ENCODE measurements at places on chromosomes 3 and 15. TPM values are rescaled to one million over a fixed set of nuclear protein-coding genes. Genes with fewer than 3 reads are reported as not detected.

MORC1 gene
- polyA plus RNA-seq, result not detected

FOXB1 gene
- polyA plus RNA-seq, result 0.46 TPM

- DNase-seq, result peak; percentile 60
Observed at GRCh38 chr3:97991293-97991682, 19.1 kb upstream of the RIOX2 start.

DNA sequence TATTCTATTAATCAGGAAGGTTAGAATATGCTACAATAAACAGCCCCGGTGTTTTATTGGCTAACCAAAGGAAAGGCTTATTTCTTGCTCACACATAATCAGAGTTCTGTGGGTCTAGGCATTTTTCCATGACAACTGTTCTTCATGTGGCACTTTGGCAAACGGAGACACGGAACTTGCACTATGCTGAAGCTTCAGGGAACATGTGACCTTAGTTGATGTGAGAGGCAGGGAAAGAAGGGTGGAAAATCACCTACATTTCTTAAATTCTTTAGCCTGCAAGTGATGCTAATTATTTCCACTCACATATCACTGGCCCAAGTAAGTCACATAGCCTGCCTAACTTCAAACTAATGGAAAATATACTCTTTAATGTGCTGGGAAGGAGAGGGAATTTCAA is 344.6 kb downstream of the SV2B start:
- DNase-seq, result no peak

DNA sequence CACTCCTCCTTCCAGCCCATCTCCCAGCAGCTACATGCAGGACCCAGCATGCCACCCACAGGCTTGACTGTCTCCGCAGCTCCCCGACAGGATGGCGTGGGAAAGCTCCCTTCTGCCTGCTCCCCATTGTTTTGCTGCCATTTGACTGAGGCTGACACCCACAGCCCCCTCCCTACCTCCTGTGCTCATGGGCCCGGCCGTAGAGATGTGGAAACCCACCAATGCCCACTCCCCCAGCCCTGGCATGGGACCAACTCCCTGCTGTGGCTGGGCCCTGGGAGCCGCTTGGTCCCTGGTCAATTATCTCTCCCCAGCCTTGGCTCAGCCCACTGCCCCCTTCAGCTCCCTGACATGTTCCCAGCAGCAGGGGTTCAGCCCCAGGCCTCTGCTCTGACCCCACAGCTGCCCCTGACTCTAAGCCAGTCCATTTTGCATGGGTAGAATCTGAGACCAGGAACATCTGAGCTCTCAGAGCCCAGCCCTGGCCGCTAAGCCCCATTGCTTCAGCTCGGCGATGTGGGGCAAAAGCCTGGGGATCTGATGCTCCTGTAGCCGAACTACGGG is 8.2 kb downstream of the C3orf22 start:
- DNase-seq, result no peak

GRCh38 chr3:127761441-127761801 is 60.9 kb downstream of the MGLL start:
- no peak for DNase-seq

DNA sequence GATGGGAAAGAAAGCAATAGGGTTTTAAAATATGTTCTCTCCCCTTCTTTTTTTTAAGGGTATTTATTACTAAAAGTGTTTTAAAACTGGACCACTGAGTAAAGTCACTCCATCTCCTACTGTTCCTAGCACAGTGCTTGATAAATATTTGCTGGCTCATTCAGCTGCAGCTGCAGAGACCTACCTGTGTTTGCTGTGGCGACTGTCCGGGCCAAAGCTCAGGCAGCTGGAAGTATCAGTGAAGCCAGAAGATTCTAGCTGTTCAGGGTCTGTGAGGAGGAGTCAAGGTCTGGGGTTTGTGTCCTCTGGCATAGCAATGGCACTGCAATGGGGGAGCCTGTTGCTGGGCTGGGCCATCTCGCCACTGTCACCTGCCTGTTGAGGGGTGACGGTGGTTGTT is 109.9 kb downstream of the RPLP1 start:
- DNase-seq, result no peak

GOLGA8J gene
- polyA plus RNA-seq, result not detected

GJD2 gene
- not detected for polyA plus RNA-seq

PPP1R14D gene
- polyA plus RNA-seq, result not detected

DNA sequence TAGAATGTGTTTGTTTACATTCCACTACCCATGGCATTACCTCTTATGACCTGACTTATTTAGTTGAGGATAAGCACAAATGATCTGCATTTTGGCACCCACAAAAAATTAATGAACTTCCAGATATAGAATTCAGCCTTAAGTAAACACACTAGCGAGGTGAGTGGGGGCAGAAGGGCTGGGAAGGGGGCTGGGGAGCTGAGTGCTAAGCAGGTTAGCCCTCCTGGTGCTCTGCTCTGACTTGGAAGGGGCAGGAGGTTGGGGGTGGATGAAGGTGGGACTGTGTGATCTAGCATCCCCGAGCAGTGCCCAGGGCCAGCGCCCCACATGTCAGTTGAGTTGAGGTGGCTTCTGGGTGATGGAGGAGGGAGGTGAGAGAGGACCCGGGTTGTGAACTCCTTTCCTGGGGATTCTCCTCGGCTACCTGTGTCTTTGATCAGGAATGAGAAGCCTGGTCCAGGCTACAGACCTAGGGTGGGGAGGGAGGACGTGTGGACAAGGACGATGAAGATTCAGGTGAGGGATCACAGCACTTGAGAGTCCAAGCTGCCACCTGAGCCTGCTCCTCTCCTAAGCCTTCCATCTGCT is 178.6 kb upstream of the SMAD3 start:
- DNase-seq, result no peak

DNA sequence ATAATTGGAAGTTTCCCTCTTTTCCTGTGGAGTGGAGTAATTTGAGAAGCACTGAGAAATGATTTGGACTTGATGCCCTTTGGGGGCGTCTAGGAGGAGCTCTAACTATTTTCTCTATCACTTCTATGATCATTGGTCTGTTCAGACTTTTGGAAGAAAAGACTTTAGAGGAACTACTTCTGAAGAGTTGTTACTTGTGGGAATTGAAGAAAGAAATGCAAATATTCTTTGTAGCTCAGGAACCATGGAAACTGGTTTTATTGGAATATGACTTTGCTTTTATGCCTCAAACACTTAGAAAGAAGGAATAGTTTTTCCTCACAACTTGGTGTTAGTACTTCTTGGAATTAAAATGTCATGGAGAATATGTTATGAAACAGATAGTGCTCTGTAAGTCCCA is 122.0 kb upstream of the ALDH1A3 start:
- DNase-seq, result no peak

- DNase-seq, result no peak
Observed at GRCh38 chr3:11096266-11097139, 57.8 kb upstream of the HRH1 start.

- DNase-seq, result no peak
Observed at GRCh38 chr3:8503871-8504610, 2.4 kb downstream of the LMCD1 start.

DNA sequence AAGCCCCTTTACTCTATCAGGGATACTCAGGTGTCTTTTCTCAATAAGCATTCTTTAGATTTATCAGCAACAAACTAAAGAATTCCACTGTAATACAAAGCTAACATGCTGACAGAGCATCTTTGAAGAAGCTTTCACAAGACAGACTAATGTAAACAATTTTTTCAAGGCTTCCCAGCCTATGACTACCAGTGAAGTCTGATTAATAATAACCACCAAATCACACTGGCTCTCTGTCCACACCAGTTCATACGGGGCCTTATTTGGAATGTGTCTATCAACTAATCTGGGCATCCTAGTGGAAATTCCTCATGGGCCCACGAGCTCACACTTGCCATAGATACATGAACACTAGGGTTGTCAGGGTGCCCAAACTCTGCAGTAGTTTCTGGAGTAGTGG is 84.5 kb downstream of the EFL1 start:
- no peak for DNase-seq

- DNase-seq, result no peak
Observed at GRCh38 chr15:91871837-91872236, 18.3 kb downstream of the SLCO3A1 start.

DNA sequence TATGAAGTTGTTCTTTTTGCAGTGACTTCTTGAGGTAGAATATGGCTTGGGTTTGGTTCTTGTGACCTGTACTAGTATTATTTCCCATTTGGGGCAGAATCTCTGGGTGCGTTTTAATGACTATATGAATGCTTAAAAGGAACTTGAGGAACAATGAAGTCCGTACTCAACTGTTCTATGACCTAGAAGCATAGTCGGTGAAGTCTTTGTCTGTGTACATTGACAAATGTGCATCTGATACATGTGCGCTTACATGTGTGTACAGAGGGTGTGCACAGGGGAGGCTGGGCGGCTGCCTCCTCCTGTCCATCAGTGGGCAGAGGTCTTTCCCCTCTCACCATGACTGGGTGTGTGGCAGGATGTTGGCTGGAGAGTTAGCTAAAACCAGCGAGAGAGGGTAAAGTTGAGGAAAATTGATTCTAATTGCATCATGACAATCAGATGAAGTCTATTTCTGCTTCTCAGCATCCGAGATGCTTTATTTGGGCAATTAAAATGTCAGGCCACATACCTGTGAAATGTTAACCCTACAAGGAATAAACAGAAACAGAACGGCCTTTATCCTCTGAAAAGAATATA is 1.0 kb upstream of the NR2F2 start:
- no peak for DNase-seq

DNA sequence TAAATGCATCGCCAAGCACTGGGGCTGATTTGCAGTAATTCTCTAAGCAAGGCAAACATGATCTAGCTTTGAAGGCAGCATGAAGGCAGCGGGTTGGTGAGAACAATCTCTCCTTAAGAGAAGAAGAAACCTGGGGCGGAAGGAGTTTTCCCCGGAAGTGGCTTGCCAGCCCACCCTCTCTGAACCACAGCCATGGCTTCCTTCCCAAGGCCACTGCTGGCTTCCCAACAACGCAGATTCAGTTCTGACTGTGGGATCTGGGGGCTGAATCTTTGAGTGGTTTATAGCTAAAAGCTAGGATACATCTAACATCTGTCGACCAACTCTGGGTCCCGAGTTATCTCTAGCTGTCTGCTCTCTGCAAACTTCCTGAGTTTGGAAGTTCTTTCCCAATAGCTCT is 4.3 kb upstream of the CPN2 start:
- no peak for DNase-seq

C3orf85 gene
- polyA plus RNA-seq, result not detected

DNA sequence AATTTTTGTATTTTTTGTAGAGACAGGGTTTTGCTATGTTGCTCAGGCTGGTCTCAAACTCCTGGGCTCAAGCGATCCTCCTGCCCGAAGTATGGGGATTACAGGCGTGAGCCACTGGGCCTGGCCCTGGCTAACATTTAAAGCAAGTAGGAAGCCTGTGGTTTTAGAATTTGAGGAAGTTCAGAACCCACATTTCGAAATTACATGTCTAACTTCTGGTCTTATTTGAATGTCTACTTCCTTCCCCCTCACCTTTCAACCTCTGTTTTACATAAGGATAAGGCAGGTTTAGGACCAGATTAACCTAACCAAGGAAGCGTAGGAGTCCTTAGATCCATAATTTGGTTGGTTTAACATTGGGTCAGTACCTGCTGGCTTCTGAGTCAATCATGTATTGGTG is 120.5 kb upstream of the PROK2 start:
- DNase-seq, result no peak

PIF1 gene
- 0.07 TPM for polyA plus RNA-seq

- peak; percentile 27 for DNase-seq
Observed at GRCh38 chr15:70722266-70723121, 40.9 kb downstream of the UACA start.

ATP2C1 gene
- polyA plus RNA-seq, result 16.9 TPM

DNA sequence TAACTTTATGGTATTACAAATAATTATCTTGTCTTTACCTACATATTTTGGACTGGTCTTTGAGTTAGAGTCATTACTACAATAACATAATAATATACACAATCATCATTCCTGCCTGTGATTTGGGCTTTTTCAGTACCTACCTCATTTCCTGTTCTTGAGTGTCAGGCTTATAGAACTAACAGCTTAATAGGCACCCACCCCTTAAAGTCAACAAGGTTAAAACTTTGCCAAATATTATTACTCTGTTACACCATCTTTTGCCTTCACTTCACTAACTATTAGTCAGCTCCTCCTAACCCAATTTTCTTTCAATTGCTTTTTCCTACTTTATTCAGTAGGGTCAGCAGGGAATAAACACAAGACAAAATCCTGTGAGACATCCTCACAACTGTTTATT is 488.7 kb upstream of the AGTR1 start:
- no peak for DNase-seq

MASP1 gene
- not detected for polyA plus RNA-seq

DNA sequence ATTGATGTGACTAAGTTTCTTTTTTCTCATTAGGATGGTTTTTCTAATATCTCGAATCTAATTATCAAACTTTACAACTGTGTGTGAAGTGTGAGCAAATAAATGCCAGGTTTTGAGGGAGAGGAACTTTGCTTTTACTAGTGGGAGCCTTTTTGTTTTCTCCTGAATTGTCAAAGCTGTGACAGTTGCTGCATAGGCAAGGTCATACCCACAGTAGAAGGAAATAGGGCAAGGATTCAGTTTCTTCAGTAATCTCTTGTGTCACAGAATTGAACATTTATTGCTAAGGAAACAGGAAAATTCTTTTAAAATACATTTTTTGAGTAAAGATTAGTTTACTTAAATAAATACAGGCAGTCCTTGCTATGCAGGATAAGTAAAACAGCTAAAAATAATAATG is 19.5 kb downstream of the GMPS start:
- no peak for DNase-seq

DNAJA4 gene
- polyA plus RNA-seq, result 9.9 TPM

All from CD4-positive, CD25-positive, alpha-beta regulatory T cell (primary cell).